ENCODE measurements at places on chromosomes 6 and 20.

DNA sequence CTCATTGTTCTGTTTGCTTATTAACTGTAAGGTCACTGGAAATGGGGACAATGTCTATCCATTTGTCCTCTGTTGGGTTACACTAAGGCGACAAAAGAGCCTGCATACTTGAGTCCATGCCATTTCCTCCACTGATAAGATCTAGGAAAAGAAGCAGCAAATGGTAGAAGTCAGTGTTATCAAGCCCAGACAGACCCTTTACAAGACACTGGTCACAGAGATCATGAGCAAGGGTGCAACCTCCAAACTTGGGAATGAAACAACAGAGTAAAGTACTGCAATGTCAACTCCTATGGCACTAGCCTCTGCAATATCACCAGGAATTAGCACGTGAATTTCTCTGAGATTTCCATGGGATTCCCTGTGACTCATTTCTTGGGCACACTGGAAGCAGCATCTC is 126.9 kb downstream of the ID4 start:
- peak; percentile 3 for DNase-seq

- DNase-seq: no peak
Observed at GRCh38 chr6:161168281-161168891, 105.5 kb downstream of the AGPAT4 start.

DNA sequence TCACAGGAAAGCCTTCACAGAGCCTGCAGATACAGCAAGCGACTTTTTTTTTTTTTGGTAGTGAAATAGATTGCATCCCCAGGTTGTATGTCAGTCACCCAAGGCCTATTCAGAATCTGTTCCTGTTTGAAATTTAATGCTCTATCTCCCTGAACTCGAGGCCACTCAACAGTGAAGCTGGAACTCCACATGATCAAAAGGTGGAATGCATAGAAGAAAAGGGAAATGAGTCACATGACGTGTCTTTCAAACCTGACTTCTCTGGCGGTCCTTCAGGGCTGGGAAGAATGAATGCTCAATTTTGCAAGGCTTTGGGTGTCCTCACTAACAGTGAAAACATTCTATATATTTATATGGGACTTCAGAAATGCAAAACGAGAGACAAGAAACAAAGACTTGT is 88.4 kb upstream of the B3GAT2 start:
- DNase-seq: no peak

GRCh38 chr20:57440678-57441509 is 49.7 kb downstream of the RBM38 start:
- no peak for DNase-seq

- DNase-seq: peak; percentile 82
Observed at GRCh38 chr6:25165800-25166199, 113.4 kb upstream of the CARMIL1 start.

DNA sequence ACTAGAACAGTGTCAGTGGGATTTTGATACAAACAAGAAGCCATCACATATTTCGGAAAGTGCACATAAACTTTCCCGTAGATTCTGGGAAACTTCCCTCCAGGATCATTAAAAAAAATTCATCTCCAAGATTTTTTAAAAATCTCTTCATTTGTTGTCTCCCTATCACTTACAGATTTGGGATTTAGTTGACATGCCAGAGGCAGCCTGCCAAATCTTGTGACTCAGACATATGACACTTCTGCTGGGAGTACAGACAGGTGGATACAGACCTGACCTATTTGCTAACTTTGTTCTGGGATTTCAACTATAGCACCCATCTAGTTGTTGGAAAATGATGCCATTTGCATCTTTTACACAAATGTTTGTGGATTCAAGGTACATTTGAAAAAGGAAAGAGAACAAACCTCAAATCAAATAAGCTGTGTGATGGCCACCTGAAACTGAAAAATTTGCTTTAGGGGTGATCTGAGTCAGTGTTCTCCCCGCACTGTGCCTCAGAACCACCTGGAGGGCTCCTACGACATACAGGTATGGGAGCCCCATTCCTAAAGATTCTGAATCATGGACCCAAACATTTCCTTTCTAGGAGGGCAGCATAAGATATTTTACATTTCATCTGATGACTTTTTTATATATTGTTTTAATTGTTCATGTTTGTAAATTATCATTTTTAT is 21.9 kb upstream of the CD2AP start:
- no peak for DNase-seq

DNA sequence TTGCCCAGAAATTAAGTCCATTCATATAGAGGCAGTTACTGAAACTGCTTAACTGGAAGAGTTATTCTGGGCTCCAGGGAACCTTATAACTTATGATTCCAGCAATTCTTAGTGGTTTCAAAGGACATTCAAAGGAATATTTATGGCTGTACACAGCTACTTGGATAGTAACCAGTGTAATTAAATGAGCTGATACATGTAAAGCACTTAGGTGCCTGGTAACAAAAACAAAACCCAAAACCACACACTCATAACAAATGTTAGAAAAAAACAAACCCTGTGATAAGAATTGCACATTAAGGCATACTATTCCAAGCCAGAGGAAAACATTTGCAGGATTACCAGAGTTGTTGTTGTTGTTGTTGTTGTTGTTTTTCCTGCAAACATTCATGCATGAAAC is 51.5 kb downstream of the STK4 start:
- no peak for DNase-seq

GRCh38 chr20:17816804-17817587 is 117.2 kb downstream of the BANF2 start:
- no peak for DNase-seq

GRCh38 chr20:34525342-34525708 is 9.1 kb downstream of the DYNLRB1 start:
- DNase-seq: no peak

DNA sequence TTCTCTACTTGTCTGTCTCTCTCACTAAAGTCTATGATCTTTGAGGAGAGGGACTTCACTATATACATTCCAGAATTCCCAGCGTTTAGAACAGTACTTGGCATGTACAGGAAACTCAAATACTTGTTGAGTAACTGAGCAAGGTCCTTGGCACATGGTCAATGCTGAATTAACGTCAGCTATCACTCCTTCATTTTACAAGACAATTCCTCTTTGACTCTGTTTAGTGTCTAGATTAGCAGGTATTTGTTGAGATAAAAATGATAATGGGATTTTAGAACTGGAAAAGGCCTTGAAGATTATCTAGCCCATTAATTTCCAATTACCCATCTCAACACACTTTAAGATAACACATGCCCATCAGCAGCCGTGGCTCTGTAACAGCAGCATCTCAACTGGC is 6.6 kb upstream of the GUCA1B start:
- no peak for DNase-seq

- no peak for DNase-seq
Observed at GRCh38 chr6:21823371-21823770, 229.8 kb downstream of the SOX4 start.

- DNase-seq: no peak
Observed at GRCh38 chr6:15207923-15208322, 37.9 kb upstream of the JARID2 start.

- no peak for DNase-seq
Observed at GRCh38 chr6:4256969-4257368, 121.6 kb upstream of the ECI2 start.

DNA sequence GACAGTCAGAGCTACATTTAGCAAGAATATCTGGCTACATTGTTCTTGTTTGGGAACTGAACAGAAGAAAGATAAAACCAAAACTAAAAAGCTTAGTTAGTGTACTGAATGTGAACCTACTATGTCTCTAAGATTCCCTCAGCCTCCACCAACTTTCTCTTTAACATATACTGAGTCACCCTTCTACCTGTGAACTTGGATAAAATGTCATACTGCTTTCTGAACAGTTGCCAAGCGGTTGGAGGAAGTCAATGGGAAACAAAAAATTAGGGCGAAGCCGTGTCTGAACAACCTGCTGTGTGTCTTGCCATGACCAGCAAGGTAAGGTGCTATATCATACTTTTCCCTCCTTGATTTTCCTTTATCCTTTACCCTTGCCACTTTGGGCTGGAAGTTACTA is 243.5 kb downstream of the BTBD9 start:
- no peak for DNase-seq

- no peak for DNase-seq
Observed at GRCh38 chr20:23630392-23630849, 7.3 kb downstream of the CST3 start.

- DNase-seq: no peak
Observed at GRCh38 chr20:33578510-33578909, 83.6 kb upstream of the C20orf144 start.

GRCh38 chr20:57600320-57601210 is 19.7 kb downstream of the ZBP1 start:
- no peak for DNase-seq

All from hematopoietic multipotent progenitor cell treated with erythropoietin and hydrocortisone succinate and interleukin-3 and kit ligand, for 8 days (in vitro differentiated cells).